ENCODE measurements at places on chromosomes 5 and 9. TPM values are rescaled to one million over a fixed set of nuclear protein-coding genes. Genes with fewer than 3 reads are reported as not detected.

GRCh38 chr9:89661956-89662717, 57.3 kb downstream of the GADD45G start:
- peaks cover 17% of the 10 kb centered on the region for H3K4me1 ChIP-seq
- H3K36me3 ChIP-seq: no peaks in the 10 kb centered on the region
- DNase-seq: peak; percentile 99
- H3K27ac ChIP-seq: peak overlapping the region; percentile 51

DNA sequence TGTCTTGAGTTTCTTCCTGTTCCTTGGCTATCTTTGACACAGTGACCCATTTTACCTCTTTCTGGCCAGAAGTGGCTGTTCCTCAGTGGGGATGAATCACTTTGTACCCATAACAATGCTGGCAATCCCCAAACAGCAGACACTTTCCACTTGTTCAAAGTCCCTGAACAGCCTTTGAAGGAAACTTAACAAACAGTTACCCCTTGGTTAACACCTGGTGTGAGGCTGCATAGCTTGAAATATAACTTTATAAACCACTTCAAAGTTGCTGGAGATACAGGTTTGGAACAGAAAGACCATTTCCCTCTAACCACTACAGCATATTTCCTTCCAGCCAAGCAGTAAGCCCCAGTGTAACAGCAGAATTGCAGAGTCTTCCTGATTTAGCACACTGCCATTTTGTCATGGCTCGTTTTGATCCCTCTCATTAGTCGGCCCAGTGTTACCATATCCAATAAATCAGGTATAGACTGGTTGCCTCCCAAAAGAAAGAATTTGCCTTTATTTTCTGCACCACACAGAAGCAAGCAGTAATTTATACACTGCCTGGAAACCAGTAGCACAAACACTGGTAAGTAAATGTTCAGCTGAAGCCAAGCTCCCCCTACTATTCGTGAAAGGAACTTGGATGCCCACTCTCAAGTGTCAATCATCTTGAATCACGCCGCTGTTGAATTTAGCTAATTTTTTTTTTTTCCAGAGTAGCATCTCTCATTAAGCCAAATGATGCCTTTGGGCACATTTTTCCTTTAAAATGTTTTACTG, 225.9 kb downstream of the PIK3R1 start:
- H3K4me1 ChIP-seq: no peaks in the 10 kb centered on the region
- no peak overlapping the region for H3K4me3 ChIP-seq
- H3K27ac ChIP-seq: no peak overlapping the region
- no peak for DNase-seq

DNA sequence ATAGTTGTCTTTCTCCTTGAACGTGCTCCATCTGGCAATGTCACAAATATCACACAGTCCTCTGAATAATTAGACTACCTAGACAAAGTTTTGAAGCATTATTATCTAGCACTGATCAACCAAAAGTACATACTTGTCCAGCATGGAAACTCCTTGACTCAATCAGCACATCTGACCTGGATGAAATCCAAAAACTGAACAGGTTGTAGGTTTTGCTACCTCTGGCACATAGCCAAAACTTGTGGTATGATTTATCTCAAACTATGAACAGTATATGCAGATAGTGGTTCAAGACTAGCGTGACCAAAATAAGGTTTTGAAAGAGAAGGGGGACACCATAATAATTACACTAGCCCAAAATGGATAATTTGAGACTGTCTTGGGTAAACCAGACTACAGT, 158.1 kb downstream of the ARRDC3 start:
- DNase-seq: no peak
- no peak overlapping the region for H3K4me3 ChIP-seq
- H3K4me1 ChIP-seq: no peaks in the 10 kb centered on the region
- H3K27ac ChIP-seq: no peak overlapping the region

PCDH1 gene
- total RNA-seq: 0.08 TPM

Data from SJCRH30 (cell line).